Astrocyte of the spinal cord (primary cell): ENCODE measurements at places on chromosomes 13 and 19.
A peak's percentile ranks its signal among the peaks of the same experiment; 100 is the strongest.

- DNase-seq, result no peak
Observed at GRCh38 chr13:94550062-94550738, 45.8 kb downstream of the TGDS start.

GRCh38 chr19:5948752-5949564 lies 29.0 kb downstream of the RANBP3 start:
- peak; percentile 45 for DNase-seq

DNA sequence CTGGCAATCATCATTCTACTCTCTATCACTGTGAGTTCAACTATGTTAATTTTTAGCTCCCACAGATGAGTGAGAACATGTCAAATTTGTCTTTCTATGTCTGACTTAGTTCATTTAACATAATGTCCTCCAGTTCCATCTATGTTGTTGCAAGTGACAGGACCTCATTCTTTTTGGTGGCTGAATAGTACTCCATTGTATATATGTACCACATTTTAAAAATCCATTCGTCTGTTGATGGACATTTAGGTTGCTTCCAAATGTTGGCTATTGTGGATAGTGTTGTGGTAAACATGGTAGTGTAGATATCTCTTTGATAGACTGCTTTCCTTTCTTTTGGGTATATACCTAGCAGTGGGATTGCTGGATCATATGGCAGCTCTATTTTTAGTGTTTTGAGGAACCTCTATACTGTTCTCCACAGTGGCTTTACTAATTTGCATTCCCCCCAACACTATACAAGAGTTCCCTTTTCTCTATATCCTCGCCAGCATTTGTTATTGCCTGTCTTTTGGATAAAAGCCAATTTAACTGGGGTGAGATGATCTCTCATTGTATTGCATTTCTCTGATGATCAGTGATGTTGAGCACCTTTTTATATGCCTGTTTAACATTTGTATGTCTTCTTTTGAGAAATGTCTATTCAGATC lies 124.1 kb downstream of the PCCA start:
- DNase-seq, result no peak

- DNase-seq, result no peak
Observed at GRCh38 chr13:41970022-41970421, 9.1 kb upstream of the VWA8 start.

DNA sequence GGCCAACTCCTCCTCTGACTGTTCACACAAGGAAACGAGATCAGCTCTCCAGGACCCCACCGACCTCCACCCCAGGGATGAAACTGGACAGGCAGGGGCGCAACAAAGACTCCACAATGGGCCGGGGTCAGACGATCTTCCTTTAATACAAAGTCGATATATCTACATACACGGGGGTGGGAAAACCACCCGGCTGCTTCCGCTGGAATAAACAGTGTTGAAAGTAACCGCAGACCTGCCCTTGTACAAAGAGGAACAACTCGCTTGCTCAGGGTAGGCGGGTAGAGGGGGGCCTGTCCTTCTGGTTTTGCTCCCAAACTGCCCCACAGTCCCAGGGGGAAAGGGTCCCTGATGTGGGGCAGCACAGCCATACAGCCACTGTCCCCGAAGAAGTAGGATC lies 135.2 kb downstream of the PTPRS start:
- DNase-seq, result no peak

GRCh38 chr19:47428177-47428894 lies 9.0 kb upstream of the MEIS3 start:
- peak; percentile 88 for DNase-seq

GRCh38 chr19:29643361-29643935 lies 21.8 kb upstream of the PLEKHF1 start:
- no peak for DNase-seq

DNA sequence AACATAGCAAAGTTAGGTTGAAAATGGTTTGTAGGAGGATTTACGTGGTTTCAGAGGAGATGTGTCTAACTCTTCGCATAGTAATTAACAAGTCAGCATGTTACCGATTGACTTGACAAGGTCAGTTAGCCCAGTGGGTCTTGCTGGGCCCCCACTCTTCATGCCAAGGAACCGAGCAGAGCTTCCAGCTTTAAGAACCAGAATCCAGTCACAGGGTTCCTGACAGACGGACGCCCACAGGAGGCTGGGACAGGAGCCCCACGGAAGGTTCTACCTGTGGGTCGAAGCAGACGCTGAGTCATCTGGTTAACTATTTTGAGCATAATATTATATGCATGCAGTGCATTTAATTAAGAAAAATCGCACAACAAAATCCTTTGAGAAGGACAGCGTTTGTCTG lies 3.5 kb downstream of the TMEM255B start:
- no peak for DNase-seq

- no peak for DNase-seq
Observed at GRCh38 chr13:94761407-94761806, 49.1 kb upstream of the SOX21 start.

- DNase-seq, result peak; percentile 19
Observed at GRCh38 chr13:25652764-25653163, 281.0 kb downstream of the ATP8A2 start.

DNA sequence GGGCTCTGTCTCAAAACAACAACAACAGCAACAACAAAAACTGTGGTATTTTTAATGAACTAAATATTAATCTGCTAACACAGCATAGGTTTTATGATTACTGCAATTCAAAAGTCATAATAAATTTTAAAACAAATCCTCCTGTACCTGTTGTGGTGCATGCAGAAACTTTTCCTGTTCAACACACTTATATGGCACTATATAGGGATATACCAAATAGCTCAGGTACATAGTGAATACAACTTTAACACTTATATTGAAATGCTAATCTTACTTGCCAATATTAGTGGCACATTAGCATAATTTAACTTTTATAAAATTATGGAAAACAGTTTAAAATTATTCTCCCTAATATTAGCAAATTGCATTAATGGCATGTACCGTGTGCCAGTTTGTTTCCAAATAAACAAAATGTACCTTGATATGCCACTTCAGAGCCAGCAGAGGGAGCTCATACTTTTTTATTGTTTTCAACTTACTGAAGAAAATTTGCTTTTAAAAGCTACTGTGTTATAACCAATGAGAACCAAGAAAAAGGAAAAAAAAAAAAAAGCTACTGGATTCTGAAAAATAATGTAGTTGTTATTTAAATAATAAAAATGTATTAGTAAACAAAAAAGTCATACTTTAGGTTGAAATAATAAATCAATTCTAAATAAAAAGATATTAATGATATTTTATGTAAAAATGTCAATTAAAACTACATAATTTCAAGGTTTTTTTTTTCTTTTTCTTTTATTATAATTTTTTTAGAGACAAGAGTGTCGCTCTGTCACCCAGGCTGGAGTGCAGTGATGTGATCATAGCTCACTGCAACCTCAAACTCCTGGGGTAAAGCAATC lies 18.0 kb upstream of the RBM26 start:
- peak; percentile 74 for DNase-seq

GRCh38 chr13:51519771-51520216 lies 64.5 kb upstream of the WDFY2 start:
- DNase-seq, result peak; percentile 26

DNA sequence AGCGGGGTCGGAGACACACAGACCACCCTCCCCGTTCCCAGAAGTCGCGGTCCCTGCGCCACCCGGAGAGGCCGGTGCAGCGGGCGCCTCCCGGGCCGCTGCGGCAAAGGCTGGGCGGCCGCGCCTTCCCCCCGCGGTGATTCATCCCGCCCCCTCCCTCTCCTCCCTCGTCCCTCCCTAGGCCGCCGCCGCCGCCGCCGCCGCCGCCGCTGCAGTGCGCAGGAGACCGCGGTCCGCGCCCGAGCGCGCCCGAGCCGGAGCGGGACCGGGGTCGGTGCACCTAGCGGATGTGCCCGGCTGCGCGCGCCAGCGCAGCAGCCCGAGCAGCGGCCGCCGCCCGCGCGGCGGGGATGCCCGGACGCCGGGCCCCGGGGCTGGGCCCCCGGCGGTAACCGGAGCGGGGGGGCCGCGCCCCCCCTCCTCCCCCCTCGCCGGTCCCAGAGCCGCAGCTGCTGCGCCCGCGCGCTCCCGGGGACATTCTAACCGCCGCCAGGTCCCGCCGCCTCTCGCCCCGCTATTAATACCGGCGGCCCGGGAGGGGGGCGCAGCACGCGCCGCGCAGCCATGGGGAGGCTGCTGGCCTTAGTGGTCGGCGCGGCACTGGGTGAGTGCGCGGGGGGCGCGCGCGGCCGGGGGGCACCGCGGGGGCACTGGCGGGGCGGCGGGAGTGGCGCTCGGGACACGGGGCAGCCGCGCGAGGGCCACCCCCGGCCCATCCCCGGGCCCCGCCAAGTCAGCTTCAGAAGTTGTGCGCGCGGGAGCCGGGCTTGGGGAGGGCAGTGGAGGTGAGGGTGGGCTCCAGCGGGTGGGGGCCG lies at the start of gene SCN1B:
Gene SCN1B (plus strand): TSS at position 214 of the 815 bp plus-strand sequence. CDS start 351 bp downstream, at position 565.
- DNase-seq, result peak; percentile 67

DNA sequence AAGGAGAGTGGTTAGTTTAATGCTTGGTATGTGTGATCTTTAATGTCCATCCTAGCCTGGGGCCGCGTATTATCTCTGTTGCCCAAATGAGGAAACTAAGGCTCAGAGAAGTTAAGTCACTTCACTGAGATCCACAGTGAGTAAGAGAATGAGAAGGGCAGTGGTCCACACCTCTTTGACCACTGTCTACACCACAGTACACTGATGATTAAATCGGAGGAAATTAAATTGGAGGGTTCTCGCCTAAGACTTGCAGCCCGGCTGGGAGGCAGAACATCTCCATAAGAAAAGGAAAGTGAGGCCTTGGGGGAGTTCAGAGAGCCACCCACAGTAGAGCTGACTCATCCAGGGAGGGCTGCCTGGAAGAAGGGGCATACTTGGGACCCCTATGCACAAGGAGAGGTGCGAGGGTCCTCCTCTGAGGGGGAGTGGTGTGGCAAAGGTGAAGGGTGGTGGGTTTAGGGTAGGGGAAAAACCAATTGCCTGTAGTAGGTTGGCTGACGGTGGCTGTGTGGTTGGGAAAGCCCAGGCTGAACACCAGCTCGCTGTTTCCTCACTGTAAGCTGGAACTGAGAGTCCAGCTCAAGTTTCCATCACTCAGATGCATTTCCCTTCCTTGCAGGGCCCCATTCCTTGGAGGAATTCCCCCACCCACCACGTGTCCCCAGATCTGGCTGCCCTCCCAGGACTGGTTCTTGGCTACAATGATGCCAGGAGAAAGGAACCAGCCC lies 15.0 kb upstream of the DHRS12 start:
- no peak for DNase-seq

DNA sequence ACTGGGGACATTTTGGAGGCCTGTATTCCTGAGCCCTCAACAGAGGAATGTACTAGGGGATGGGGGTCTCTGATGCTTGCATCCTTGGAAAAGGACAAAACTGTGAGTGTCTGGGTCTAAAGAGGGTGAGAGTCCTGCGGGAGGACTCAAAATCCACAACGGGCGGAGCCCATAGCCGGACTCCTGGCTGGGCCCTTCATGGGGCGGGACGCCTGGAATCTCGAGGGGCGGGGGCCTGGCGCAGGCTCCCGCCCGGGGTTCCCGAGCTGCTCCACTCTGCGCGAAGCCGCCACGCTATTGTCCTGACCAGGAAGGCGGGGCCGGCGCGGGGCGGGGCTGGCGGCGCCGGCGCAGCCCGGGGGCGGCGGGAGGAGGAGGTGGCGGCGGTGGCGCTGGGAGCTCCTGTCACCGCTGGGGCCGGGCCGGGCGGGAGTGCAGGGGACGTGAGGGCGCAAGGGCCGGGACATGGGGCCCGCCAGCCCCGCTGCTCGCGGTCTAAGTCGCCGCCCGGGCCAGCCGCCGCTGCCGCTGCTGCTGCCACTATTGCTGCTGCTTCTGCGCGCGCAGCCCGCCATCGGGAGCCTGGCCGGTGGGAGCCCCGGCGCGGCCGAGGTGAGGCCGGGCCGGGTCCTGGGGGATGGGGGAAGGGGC lies at the start of gene APLP1:
Gene APLP1 (plus strand): TSS at position 403 of the 651 bp plus-strand sequence. CDS start 63 bp downstream, at position 466.
- DNase-seq, result no peak

DNA sequence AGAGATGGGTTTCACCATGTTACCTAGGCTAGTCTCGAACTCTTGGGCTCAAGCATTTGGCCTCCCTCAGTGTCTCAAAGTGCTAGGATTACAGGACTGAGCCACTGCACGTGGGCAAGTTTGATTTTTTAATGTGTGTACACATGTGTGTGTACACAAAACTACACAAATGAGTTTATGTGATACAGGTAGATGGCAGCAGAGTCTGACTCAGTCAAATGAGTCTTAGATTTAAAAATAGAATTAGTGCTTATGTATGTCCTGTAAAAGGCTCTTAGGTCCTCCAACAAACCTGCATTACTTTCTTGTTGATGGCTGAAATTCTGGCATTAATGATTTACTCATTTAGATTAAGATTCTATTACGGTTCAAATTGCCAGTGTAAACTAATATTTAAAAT lies 293.7 kb downstream of the PCDH17 start:
- peak; percentile 5 for DNase-seq

GRCh38 chr19:40962460-40962961 lies 28.6 kb upstream of the CYP2B6 start:
- peak; percentile 24 for DNase-seq

- DNase-seq, result no peak
Observed at GRCh38 chr13:24784319-24784718, 20.4 kb downstream of the RNF17 start.

GRCh38 chr13:94201022-94201421 lies 278.5 kb downstream of the DCT start:
- no peak for DNase-seq

GRCh38 chr13:65789815-65790214 lies 1440.3 kb downstream of the PCDH9 start:
- DNase-seq, result peak; percentile 26

DNA sequence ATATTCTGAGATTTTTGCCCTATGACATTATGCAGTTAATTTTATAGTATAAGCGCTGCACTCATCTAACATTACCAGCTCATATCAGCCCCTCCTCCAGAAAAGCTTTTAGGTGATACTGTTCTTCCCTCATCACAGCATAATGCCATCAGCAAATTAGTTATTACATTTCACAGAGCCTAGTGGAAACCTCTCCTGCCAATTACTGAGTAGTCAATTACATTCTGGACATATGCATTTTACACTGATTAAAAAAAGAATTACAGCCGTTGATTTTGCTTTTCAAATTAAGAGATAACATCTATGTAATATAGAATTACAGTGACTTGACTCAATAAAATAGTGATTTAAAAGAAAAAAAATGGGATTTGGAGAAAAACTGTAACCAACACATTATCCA lies 542.1 kb downstream of the UQCRFS1 start:
- DNase-seq, result no peak

DNA sequence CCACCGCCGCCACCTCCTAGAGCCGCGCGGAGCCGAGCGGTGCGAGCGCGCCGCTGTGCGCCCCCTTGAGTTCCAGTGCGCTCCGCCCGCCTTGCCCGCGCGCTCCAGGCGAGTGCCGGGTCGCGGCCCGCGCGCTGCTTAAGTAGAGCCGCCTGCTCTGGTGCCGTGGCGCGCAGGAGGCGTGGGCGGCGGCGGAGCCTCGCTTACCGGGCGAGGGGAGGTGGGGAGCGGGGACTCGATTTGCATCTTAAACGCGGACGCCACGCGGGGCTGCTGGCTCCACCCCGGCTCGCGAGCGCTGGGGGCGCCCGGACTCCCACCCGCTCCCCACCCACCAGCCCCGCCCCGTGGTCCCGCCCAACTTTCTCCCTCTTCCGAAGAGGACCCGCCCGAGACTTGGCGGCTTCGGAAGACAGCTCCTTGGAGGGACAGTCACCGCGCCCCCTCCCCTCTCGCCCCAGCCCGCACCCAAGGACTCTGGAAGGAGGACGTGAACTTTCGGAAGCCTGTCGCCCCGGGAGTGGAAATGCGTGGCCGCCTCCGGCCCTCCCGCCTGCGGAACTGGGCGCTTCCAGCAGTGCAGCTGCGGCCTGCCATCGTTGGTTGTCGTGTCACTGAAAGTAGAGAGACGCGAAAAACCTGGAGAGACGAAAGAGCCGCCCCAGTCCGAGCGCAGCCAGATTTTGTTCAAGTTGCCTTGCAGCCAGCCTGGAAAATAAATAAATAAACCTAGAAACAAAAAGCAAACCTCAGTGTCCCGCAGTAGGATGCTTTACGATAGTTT lies at the start of gene KCTD12:
Gene KCTD12 (minus strand): TSS at position 114 of the 784 bp plus-strand sequence. CDS start 257 bp downstream, outside the sequence.
- peak; percentile 86 for DNase-seq
